NCI-H1092 (cell line): ENCODE measurements at places on chromosomes 12 and 14.

DNA sequence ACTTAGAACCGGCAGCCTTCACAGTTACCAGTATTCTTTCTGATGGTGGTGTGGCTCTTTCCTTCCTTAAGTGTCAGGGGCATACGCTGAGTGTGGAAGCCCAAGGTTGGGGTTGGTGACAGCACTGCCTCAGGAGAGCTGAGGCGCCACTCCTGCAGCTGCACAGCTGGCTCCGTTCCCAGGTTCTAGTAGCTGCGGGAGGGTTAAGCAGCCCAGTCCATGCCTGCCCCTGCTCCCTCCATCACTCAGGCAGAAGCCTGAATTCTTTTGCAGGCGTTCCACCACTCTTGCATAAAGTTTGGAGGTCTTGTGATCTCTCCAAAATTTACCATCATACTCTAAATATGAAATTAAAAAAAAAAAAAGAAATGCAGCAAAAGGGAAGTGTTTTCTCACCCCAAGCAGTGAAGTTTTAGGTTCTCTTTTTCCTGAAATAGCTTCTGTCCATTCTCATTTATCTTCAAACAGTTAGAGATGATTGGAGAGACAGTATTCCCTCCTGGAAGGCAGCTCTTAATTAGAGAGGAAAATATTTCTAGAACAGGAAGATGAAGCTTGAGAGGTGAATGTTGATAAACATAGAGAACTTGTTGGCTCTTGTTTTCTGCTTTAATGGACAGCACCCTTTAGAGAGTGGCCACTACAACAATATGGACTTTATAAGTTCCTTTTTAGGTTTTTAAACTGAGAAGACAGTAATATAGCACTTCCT is 136.1 kb downstream of the FGD4 start:
- peak; percentile 78 for DNase-seq

DNA sequence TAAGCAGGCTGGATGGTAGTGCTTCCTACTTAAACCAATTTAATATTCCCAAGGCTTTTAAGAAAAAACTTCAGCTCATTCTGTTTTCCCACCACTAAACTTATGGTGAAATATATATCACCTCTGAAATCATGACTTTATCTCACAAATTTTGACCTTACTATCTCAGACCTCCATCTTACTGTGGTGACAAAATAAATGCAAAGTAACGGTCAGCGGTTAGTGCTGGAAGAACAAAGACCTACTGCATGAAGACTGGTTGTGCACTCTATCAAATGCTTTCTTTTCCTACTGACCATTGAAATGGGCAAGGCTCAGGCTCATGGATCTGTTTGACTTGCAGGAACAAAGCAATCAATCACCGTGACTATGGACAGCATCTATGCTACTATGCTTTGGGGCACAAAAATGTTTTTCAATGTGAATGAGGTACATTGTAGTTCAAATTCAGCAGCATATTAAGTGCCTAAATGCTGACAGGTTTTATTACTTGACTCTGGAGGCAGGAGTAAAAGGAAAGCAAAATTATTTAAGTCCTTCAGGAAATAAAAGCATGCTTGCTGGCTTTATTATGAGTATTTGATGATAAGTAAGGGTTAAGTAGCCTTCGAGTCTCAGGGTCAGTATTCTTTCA is 43.1 kb upstream of the GTF2A1 start:
- no peak for DNase-seq

- DNase-seq, result no peak
These were observed 32.1 kb downstream of the PPFIBP1 start for GRCh38 chr12:27555925-27556778.

- no peak for DNase-seq
These were observed 21.0 kb downstream of the C12orf75 start for GRCh38 chr12:105351523-105351922.

DNA sequence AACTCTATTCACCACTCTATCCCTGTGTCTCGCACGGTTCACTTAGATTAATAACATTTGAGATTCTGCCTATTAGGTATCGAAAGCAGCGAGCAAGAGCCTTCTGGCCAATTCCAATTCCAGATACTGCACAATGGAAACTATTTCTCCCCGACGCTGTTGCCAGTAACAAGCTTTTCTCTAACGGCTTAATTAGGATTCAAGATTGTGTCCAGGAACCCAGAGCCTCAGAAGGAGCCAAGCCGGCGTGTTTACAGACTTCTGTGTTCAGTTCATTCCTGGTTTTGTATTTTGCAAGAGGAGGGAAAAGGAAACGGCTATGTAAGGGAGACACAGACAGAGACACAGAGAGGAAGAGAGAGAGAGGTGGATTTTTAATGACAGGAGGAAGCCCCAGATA is 185.6 kb downstream of the DICER1 start:
- DNase-seq, result no peak

DNA sequence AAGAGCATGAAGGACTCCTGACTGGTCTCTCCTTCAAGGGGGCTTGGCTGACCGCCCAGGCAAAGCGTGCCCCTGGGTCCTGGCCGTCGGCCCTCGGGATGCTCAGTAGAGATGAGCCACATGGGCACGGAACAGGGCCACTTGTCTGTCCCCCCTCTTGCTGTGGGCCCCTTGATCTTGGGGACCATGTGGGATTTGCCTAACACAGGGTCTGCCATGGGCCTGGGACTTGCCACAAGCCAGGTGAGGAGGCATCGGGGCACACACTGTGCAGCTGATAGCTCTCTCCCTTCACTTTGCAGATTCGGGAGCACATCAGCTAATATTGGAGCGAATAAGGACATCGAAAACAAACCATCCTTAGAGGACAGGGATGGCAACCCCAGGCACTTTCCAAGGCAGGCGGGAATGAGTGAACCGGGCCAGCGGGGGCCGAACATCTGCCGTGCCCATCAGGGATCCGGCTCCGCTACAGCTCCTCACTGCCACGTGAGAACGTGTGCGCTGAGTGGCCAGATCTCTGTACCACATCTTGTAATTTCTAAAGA is 88.1 kb downstream of the PIWIL1 start:
- no peak for DNase-seq

DNA sequence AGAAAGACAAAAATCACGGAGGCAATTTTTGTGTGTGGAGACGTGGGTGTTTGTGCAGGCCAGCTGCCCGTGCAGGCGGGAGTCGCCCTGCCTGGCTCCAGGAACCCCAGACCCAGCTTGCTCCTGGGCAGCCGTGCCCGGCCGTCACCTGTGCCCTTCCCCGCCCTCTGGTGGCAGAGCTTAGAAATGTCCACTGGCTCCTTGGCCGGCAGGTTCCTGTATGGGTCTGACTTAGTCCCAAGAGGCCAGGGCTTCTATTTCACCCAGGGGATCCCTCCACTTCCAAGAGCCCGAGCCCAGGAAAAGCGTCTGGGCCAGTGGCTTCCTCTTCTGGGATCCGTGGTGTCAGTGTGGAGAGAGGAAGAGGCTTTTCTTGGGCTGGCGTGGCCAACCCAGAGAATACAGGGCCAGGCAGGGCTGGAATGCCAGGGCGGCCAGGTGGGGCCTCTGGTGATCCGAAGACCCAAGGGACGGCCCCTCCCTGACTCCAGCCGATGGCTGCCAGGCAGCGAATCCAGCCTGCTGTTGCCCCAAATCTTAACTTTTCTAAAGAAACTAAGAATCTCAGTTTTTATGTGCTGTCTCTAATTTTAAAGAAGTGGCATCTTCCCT is 120.9 kb downstream of the TMEM132C start:
- DNase-seq, result peak; percentile 29

DNA sequence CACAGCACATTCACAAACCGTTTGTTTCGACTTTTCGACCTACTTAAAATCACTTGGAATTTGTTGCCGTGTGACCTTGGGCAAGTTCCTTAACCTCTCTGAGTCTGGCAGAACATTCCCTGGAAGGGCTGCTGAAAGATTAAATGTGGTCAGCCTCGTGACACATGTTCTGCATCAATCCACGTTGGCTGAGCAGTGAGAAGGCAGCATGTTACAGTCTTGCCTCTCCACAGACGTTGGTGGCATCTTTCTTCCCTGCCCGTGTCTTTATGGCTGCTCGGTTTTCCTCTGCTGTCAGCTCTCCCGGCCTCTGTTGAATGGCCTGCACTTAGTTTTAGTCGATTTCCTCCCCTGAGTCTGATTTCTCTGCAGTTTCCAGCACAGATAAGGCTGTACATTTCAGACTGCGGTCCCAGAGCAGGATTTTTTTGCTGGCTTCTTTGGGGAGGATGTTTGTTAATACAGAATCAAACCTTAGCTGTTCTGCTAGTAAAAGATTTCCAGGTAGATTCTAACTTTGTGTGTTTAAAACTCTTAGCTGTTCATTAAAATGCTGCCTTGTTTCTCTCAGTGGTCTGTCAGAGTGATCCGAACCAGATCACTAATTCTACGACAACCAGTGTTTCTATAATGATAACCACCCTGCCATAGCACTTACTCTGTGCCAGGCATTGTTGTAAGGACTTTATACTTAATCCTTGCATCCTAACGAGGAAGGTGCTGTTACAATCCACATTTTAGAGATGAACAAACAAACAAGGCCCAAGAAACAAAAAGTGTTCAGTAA is 217.1 kb downstream of the CHST11 start:
- DNase-seq, result no peak

- no peak for DNase-seq
These were observed 57.9 kb downstream of the TTC9 start for GRCh38 chr14:70699646-70700045.

GRCh38 chr14:54169254-54169924 is 212.8 kb upstream of the BMP4 start:
- DNase-seq, result no peak

GRCh38 chr14:19918553-19919264 is 1.7 kb upstream of the OR4K5 start:
- no peak for DNase-seq

GRCh38 chr14:68327231-68327630 is 465.6 kb downstream of the ZFP36L1 start:
- no peak for DNase-seq

DNA sequence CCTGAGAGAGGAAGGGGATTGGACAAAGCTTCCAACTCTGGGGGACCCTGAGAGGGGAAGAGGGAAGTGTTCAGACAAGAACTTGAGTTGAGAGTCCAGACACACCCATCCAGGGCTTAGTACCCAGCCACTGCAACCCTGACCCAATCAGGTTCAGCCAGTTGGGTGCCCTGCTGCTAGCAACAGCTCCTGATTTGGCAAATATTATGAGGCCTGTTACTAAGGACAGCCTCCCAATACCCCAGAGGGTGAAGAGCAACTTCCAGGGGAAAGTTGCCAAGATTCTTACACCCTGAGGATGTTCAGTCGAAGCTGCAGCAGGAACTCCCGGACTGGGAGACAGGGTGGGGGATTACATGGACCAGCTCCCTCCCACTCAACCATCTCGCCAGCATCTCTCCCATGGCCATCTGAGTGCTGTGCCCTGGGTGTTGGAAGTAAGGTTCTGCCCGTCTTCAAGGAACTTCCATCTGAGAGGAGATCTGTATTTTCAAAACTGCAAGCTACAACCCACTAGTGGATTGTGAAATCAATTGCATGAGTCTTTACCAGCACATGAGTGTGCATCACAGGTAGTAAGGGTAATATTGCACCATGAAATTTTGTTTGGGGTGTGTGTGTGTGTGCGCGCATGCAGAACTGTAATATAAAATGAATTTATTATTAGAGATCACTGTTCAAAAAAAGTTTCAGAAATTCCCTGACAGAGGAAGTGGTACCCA is 11.5 kb upstream of the KRT78 start:
- DNase-seq, result no peak

GRCh38 chr14:50792634-50793068 is 38.3 kb downstream of the NIN start:
- no peak for DNase-seq

DNA sequence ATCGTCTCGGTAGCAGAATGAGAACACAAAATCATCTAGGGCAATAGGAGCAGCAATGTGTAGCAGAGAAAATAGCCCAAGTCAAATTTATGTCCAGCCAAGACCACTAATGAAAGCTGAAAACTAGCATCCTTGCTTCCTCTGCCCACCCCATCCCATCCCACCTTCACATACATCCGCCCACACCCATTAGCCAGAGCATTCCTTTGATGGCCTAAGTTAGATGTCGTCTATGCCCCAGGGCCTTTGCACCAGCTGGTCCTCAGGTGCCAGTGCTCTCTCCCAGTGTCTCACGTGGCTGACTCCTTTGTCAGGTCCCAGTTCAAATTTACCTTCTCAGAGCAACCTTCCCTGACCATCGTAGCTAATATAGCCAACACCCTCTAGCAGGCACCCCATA is 17.8 kb upstream of the PPP2R5C start:
- no peak for DNase-seq

- no peak for DNase-seq
These were observed 5.8 kb upstream of the NTN4 start for GRCh38 chr12:95796225-95796981.

DNA sequence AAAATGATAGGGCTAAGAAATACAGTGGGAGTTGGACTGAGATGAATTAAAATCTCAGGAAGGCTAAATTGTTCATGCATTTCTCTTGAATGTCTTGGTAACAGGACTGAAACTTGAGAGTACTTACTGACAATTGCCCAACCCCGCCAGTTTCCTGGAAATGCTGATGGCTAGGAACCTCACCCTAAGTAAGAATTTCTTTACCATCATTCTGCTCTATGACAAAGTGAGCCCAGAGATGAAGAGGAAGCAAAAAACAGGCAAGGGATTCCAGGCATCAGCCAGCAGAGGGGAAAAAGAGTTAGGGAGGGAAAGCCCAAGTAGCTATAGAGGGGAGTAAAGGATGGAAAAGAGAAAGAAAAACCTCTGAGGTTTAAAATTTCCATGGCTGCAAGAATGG is 397.7 kb downstream of the MDGA2 start:
- DNase-seq, result no peak

DNA sequence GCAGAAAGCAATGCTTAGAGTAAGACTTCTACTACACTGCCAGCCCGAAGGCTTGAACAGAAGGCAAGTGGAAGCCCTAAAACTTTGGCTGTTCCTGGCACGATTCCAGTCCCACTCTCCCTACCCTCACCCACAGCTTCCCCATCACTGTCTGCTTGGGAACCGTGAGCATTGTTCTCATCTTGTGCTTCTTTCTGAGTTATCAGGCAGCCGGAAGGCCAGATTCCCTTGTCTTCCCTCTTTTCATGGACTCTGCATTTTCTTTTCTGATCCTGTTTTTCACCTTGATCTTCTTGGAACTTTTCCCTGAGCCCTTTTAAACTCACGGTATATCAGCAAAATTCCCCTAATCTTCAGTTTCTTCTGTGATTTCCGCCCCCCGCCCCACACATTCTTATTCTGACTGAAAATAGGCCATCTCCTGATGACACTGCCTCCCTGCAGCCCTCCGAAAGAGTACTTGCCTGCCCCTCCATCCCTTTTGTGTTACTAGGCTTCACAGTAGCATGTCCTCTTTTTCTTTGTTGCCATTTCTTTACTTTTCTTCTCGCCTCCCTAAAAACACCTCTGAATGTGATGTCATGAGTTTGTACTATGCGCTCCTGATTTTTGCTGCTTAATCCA is 29.9 kb downstream of the RCOR1 start:
- DNase-seq, result no peak

- DNase-seq, result no peak
These were observed 25.1 kb downstream of the C12orf42 start for GRCh38 chr12:103470664-103471063.

DNA sequence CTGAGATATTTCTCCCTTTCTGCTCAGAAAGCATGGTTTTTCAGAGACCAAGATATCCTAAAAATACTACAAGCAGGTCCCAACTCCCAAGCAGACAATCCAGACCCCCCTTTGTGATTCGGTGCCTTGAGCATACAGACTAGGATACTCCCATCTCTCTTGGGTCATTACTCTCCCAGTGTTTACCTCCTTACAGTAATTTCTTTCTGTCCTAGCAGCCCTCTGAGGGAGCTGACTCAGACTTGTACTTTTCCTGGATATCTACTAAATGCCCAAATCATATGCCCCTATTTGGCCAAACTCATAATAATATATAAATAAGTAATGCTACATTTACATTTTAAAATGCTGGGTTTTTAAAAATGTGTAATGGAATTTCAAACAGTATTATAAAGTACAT is 355.6 kb downstream of the LRIG3 start:
- DNase-seq, result no peak
